ENCODE measurements at places on chromosomes 3 and 15. TPM values are rescaled to one million over a fixed set of nuclear protein-coding genes. Genes with fewer than 3 reads are reported as not detected.
A peak's percentile ranks its signal among the peaks of the same experiment; 100 is the strongest.

Gene KLHL40
- total RNA-seq, result not detected

Gene RFTN1
- total RNA-seq, result 0.73 TPM

Gene CYP1A2
- total RNA-seq, result not detected

Gene GABRR3
- not detected for total RNA-seq

Gene SAMMSON
- total RNA-seq, result 0.17 TPM

Gene LRRC31
- total RNA-seq, result 0.67 TPM

Gene CTXN2
- 0.38 TPM for total RNA-seq

Gene EPB42
- total RNA-seq, result not detected

Gene BLM
- total RNA-seq, result 19.6 TPM

Gene SAXO2
- 6.0 TPM for total RNA-seq

Gene SST
- total RNA-seq, result 52.5 TPM

DNA sequence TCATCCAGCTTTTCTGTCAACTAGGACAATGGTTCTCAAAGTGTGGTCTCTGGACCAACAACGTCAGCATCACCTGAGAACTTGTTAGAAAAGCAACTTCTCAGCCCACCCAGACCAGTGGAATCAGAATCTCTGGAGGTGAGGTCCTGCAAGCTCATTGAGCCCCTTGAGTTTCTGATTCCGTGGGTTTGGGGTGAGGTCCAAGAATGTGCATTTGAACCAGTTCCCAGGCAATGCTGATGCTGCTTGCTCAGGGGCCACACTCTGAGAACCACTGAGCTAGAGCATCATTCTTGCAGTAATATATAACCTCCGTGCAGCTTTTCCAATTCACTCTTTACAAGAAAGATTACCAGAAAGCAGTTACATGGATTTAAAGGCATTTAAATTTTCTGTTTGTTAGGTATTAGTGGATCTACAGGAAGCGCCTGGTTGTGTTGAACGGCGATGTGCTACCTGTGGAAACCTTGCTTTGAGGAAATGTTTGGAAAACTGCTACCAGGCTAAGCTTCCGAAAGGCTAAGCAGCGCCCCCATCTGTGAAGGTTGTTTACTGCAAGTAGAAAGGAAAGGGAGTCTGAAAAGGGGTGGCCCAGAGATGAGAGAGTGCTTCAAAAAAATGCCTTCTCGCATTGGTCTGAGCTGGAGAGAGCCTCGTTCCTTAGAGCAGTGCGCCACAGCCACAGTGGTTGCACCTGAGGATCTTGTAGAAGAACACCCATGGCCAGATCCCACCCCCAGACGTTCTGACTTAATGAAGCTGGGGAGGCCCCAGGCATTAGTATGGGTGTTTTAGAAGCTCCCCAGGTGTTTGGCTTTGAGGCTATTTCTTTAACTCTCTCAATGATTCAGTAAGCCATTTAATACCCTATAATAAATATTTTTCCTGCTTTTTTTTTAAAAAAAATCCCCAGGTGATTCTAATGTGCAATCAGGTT, 50.0 kb downstream of the RLBP1 start:
- H3K27ac ChIP-seq, result no peak overlapping the region
- no peaks in the 10 kb centered on the region for H3K27me3 ChIP-seq
- no peak overlapping the region for H3K4me3 ChIP-seq
- peaks cover 20% of the 10 kb centered on the region for H3K4me1 ChIP-seq
- peaks cover 2% of the 10 kb centered on the region for H3K36me3 ChIP-seq

- no peaks in the 10 kb centered on the region for H3K27me3 ChIP-seq
- DNase-seq, result no peak
- peaks cover 21% of the 10 kb centered on the region for H3K36me3 ChIP-seq
- peak overlapping the region; percentile 54 for H3K4me3 ChIP-seq
These were observed 10.7 kb downstream of the BMF start for GRCh38 chr15:40097968-40098476.

- no peak overlapping the region for H3K27ac ChIP-seq
- H3K4me1 ChIP-seq, result peaks cover 10% of the 10 kb centered on the region
- no peaks in the 10 kb centered on the region for H3K36me3 ChIP-seq
- no peak overlapping the region for H3K4me3 ChIP-seq
- peaks cover 3% of the 10 kb centered on the region for H3K27me3 ChIP-seq
- no peak for DNase-seq
These were observed 116.4 kb upstream of the ARHGEF3 start for GRCh38 chr3:56918111-56918568.

DNA sequence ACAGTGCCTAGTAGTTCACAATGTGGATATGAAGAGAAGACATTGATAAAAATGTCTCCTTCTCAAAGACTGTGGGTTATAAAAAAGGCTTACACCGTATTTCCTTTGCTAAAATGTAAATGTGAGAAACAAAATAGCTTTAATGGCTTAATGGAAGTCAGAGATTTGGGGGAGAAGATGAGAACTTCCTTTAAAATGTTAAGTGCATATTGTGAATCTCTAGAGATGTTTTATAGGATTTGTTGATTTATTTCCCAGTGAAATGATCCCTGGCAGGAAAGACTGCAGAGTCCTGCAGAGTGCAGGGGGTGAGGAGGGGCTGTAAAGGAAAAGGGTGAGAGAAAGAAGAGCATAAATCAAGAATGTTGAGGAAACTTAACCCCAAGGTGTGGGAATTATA, 305.1 kb downstream of the GAP43 start:
- H3K4me3 ChIP-seq, result no peak overlapping the region
- H3K4me1 ChIP-seq, result no peaks in the 10 kb centered on the region
- no peak overlapping the region for H3K27ac ChIP-seq
- H3K36me3 ChIP-seq, result no peaks in the 10 kb centered on the region
- no peaks in the 10 kb centered on the region for H3K27me3 ChIP-seq

GRCh38 chr15:78077053-78077870, at the start of gene TBC1D2B:
Gene TBC1D2B (minus strand): TSS chr15:78077711. CDS start chr15:78077652, 59 bp downstream.
- peak within 1 kb of the TSS; percentile 88 for H3K4me3 ChIP-seq
- H3K4me1 ChIP-seq, result peaks cover 6% of the 10 kb centered on the region
- peak; percentile 56 for DNase-seq
- H3K27me3 ChIP-seq, result peaks cover 6% of the 10 kb centered on the region
- peak within 1 kb of the TSS; percentile 82 for H3K27ac ChIP-seq

GRCh38 chr3:136209921-136210320, 13.8 kb upstream of the MSL2 start:
- no peak overlapping the region for H3K27ac ChIP-seq
- no peaks in the 10 kb centered on the region for H3K4me1 ChIP-seq
- no peak for DNase-seq
- peaks cover 11% of the 10 kb centered on the region for H3K27me3 ChIP-seq

DNA sequence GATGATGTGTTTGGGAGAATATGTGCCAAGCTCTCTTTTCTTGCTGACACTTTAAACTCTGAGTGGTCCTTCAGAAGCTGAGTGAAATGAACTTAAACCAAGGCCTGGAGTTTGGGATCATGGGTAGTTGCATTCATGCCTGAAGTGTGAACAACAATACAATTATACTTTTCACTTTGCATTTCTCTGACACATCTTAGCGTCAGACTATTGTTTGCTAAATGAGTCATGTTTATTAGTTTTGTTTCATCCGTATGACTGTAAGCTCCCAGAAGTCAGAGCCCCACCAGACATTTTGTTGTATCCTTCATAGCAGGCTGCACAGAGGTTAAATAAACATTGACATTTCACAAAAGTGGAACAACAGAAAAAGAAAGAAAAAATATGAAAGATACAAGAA, 542.6 kb downstream of the TUSC7 start:
- no peak overlapping the region for H3K27ac ChIP-seq
- H3K27me3 ChIP-seq, result no peaks in the 10 kb centered on the region
- H3K4me1 ChIP-seq, result peaks cover 5% of the 10 kb centered on the region
- no peaks in the 10 kb centered on the region for H3K36me3 ChIP-seq
- no peak overlapping the region for H3K4me3 ChIP-seq
- DNase-seq, result no peak

DNA sequence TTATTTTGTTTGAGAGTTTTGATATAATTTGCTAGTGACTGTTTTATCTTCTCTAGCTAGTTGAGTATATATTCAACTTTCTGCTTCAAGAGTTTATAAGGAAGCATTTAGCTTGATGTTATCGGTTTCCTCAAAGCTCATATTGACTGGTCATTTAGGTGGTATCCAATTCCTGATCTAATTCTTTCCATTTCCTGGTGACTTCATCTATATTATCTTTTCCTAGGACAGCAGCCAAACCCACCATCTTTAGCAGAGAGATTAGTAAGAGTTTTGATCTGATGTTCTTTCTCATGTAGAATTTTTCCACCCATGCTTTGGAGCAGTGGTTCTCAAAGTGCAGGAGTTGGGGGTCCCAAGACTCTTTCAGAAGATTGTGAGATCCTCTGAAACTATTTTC, 148.6 kb upstream of the STT3B start:
- no peak overlapping the region for H3K27ac ChIP-seq
- H3K27me3 ChIP-seq, result no peaks in the 10 kb centered on the region
- no peaks in the 10 kb centered on the region for H3K4me1 ChIP-seq
- DNase-seq, result no peak
- H3K4me3 ChIP-seq, result no peak overlapping the region

DNA sequence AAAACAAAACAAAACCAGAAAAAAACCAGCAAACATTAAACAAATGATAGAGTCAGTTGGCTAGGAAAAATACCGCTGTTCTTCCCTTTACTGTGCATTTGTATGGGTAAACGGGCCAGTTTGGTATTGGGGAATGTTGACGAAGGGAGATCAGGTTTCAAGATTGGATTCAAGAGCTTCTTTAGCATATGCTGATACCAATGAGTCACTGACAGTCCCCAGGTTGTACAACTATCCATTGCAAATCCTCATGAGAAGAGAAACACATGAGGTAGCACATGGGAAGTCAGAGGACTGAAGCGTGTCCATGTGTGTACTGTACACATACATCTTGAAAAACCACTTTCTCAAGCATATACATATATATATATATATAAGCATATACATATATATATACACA, 25.6 kb downstream of the TIGIT start:
- no peaks in the 10 kb centered on the region for H3K36me3 ChIP-seq
- no peak for DNase-seq
- H3K4me3 ChIP-seq, result no peak overlapping the region
- no peaks in the 10 kb centered on the region for H3K27me3 ChIP-seq
- no peak overlapping the region for H3K27ac ChIP-seq

- H3K4me3 ChIP-seq, result no peak overlapping the region
- no peaks in the 10 kb centered on the region for H3K4me1 ChIP-seq
- DNase-seq, result no peak
- no peaks in the 10 kb centered on the region for H3K36me3 ChIP-seq
These were observed 91.0 kb downstream of the IGSF11 start for GRCh38 chr3:118943597-118943996.

GRCh38 chr3:193831495-193832455, 238.8 kb downstream of the OPA1 start:
- DNase-seq, result no peak
- no peak overlapping the region for H3K4me3 ChIP-seq
- peaks cover 3% of the 10 kb centered on the region for H3K36me3 ChIP-seq
- no peaks in the 10 kb centered on the region for H3K27me3 ChIP-seq
- H3K27ac ChIP-seq, result no peak overlapping the region
- peaks cover 24% of the 10 kb centered on the region for H3K4me1 ChIP-seq

DNA sequence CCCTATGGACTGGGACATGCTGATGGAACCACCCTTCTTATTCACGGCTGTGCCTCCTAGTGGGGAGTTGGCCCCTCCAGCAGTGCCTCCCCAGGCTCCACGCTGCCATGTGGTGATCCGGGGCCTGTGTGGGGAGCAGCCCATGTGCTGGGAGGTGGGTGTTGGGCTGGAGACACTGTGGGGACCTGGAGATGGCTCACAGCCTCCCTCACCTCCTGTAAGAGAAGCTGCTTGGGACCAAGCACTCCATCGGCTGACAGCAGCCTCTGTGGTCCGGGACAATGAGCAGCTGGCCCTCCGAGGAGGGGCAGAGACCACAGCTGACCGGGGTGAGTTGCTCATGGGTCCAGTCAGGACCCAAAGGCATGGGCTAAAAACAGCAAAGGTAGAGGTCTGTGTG, 9.1 kb downstream of the ALG3 start:
- no peak for DNase-seq
- no peak overlapping the region for H3K27ac ChIP-seq
- peaks cover 3% of the 10 kb centered on the region for H3K27me3 ChIP-seq
- peaks cover 5% of the 10 kb centered on the region for H3K36me3 ChIP-seq
- no peak overlapping the region for H3K4me3 ChIP-seq
- no peaks in the 10 kb centered on the region for H3K4me1 ChIP-seq

DNA sequence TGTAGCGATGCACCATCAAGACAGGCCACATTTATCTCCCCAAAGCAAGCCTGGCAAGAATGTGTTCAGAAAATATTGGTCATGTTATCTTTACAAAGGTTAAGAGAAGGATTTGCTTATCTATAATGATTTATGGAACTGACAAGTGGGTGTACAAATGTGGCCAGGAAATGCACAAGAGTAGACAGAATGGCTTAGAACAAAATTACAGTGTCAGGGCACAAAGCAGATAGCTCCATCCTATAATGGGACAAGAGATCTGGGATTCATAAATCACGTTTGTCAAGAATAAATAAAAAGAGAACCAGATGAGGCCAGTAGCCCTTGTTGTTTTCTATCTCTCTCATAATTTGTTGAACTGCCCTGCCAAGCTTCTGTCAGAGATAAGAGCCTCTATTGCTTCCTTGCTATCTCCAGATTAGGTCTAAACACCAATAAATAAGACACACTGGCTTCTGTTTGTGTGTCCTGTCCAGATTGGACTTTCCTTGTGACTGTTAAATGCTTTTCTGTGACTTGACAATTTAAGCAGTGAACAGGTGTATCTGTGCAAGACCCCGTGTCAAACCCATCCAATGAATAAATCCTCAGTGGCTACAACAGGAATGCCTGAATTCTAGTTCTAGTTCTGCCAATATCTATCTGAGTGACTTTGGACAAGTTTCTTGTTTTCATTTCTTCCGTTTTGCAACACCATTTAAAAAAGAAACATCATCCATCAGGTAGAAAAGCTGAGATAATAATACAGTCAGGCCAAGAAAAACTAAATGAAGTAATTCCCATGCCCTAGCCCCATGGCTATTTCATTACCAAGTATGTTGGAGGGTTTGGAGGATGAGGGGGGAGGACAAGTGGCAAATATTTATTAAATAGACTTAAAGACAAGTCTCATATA, 157.2 kb downstream of the DCLK3 start:
- H3K4me1 ChIP-seq, result peaks cover 24% of the 10 kb centered on the region
- no peaks in the 10 kb centered on the region for H3K36me3 ChIP-seq
- no peak for DNase-seq
- peaks cover 10% of the 10 kb centered on the region for H3K27me3 ChIP-seq

- H3K4me3 ChIP-seq, result no peak overlapping the region
- no peak overlapping the region for H3K27ac ChIP-seq
- no peak for DNase-seq
These were observed 15.6 kb downstream of the GADL1 start for GRCh38 chr3:30878862-30879261.

DNA sequence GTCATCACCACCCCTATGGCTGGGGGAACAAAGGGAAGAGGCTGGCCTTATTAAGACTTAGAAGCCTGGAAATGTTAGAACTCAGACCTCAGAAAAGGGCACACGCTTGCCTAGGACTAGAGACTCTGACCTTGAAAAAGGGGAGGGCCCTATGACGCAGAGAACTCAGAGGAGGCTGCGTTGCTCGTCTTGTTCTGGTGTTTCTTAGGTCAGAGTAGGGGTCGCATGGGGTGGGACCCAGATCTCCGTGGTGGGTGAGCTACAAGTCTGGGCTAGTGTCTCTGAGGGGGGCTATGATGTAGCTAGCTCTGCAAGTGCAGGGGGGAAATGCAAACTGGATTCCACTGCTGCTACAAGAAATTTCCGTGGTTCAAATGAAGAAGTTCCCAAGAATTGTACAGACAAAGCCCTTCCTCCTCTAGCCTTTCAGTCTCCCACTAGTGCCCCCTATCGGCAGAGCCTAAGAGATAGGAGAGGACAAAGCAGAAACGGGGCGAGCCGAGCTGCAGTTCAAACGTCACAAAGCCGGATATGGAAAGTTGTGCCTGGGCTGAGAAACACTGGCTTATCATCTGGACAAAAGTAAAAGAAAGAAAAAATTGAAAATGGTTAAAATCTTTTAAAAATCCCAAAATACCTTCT, 392.9 kb upstream of the ROBO2 start:
- peaks cover 8% of the 10 kb centered on the region for H3K27me3 ChIP-seq
- H3K36me3 ChIP-seq, result no peaks in the 10 kb centered on the region
- no peak overlapping the region for H3K27ac ChIP-seq
- H3K4me1 ChIP-seq, result peaks cover 7% of the 10 kb centered on the region

Data from progenitor cell of endocrine pancreas (in vitro differentiated cells).